ENCODE measurements at places on chromosomes 6 and 20. TPM values are rescaled to one million over a fixed set of nuclear protein-coding genes. Genes with fewer than 3 reads are reported as not detected.

The SMLR1 gene
- polyA plus RNA-seq, result not detected

The SLC22A2 gene
- polyA plus RNA-seq, result not detected

The FAM217A gene
- polyA plus RNA-seq, result not detected

The PACRG gene
- 1.7 TPM for polyA plus RNA-seq

The TUBE1 gene
- polyA plus RNA-seq, result 19.5 TPM

The TPBG gene
- 11.2 TPM for polyA plus RNA-seq

The TAGAP gene
- polyA plus RNA-seq, result 0.77 TPM

- DNase-seq, result no peak
Observed at GRCh38 chr6:29967379-29968010, 25.2 kb downstream of the HLA-A start.

- peak; percentile 42 for DNase-seq
Observed at GRCh38 chr6:34696189-34696738, 303 bp downstream of the ILRUN start.

- DNase-seq, result no peak
Observed at GRCh38 chr6:84772428-84773132, 8.2 kb upstream of the TBX18 start.

DNA sequence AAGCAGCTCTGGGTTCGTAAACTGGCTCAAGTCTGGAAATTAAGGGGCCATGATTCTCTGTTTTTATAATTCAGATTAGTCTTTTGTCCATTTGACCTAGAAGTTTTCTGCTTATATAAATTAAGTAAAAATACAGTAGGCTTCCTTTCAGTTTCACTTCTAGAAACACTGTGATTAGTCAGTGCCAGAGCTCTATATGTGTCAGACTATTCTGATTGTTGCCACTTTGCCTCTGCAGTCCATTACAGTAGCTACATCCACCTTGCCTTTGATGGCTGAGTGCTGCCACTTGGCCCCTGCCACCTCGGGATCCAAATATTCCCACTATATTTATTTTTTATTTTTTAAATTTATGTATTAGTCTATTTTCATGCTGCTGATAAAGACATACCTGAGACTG, 7.9 kb downstream of the ZC2HC1B start:
- DNase-seq, result no peak

DNA sequence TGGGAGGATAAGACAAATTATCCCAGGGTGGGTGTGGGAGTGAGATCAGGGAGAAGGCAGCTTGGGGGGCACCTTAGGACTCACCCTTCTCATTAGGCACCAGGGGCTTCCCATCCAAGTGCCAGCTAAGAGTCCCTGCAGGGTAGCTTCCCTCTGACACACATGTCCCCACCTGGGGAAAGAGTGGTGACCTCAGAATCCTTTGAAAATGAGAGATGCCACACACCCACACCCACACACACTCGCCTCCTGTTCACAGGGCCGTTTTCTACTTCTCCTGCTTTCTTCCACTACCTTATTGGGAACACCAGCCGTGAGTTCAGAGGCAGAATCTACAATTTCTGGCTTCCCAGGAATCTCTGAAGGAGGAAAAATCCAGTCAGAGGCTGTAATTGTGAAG, 1.0 kb downstream of the AGER start:
- no peak for DNase-seq

- DNase-seq, result no peak
Observed at GRCh38 chr20:2640260-2640659, 12.2 kb upstream of the NOP56 start.

DNA sequence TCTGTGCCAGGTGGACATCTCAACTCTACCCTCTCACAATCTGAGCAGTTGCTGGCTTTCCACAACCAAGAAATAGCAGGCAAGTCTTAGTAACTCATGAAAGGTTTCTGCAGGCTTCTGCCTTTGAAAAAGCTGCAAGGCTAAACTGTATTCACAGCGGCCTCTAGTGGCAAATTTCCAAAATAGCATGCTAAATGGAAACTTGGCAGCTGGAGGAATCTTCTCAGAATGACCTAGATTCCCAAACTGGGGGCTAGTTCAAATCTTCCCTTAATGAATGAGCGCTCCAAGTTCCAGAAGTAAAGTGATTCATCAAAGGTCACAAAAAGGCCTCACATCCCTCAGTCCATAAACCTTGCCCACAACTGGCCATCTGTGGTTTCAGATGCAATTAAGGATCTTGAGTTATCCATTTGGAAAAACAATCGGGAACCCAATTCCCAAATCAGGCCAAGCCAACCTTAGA, 11.9 kb upstream of the CPNE5 start:
- DNase-seq, result peak; percentile 83

GRCh38 chr20:3714092-3714491, 1.7 kb upstream of the SIGLEC1 start:
- DNase-seq, result no peak

GRCh38 chr6:44503471-44503870, 116.0 kb downstream of the CDC5L start:
- no peak for DNase-seq

DNA sequence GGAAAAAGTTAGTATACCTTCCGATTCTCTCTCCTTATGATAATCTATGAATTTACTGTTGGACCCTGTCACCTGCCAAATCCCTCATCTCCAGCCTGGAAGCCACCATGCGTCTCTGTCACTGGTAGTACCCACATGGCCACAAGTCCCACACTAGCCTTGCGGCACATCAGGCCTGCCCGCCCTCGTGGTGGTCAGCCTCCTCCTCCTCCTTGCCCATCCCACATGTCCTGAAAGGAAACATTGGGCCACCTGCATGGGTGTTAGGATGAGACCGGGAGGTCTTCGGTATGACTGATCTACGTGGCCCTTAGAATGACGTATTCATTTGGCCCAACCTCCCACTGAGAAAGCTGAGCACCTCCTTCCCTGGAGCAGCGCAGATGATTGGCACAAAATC, 37.0 kb upstream of the QKI start:
- DNase-seq, result no peak

GRCh38 chr6:42088101-42088591, 37.8 kb downstream of the TAF8 start:
- DNase-seq, result no peak

- DNase-seq, result no peak
Observed at GRCh38 chr6:96460052-96460700, 61.4 kb upstream of the UFL1 start.

DNA sequence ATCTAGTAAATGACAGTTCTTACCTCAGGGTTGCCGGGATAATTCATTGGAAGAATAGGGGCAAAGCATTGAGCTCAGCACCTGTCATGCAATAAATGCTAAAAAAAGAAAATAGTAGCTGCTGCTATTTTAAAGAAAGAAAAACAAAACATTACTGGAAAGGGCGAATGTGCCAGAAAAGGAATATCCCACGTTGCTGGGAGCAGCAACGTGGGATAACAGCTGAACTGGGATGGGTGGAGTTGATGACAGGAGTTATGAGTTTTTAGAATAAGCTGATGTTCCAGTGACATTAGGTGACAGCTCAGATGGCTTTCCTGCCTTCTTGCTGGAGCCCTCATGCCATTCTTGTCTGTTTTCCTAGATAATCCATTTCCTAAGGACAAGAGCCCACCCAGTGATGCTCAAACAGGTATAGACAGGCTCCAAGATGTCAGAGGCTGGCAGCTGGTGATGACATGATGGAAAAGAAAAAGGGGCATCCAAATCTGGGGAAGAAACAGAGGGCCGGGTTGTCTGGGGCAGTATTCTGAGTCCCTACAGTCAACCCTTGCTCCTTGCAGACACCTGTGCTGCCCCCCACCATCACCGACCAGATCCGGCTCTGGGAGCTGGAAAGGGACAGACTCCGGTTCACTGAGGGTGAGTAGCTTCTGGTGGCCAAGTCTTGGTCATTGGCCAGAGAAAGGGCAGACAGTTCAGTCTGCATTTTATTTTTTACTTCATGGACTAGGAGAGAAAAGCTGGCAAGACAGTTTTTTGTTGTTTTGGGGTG, 1.1 kb upstream of the VARS2 start:
- DNase-seq, result no peak

DNA sequence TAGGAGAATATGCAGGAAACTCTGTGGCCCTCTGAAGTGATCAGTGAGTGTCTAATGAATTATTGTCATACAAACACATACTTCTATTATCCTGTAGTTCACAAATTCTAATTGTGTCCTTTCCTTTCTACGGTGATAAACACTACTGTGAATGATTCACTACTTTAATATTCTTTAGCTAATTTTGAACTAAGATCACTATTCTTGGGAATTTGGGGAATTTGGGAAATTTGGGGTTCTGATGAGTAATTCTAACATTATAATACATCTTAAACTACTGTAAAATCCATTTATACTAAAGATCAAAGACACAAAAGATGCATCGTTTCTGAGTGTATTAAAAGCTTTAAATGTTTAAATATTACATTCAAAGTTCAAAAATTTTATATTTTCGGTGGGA, 1287.2 kb upstream of the CITED2 start:
- DNase-seq, result no peak

- no peak for DNase-seq
Observed at GRCh38 chr6:30770592-30770991, 26.2 kb upstream of the IER3 start.

DNA sequence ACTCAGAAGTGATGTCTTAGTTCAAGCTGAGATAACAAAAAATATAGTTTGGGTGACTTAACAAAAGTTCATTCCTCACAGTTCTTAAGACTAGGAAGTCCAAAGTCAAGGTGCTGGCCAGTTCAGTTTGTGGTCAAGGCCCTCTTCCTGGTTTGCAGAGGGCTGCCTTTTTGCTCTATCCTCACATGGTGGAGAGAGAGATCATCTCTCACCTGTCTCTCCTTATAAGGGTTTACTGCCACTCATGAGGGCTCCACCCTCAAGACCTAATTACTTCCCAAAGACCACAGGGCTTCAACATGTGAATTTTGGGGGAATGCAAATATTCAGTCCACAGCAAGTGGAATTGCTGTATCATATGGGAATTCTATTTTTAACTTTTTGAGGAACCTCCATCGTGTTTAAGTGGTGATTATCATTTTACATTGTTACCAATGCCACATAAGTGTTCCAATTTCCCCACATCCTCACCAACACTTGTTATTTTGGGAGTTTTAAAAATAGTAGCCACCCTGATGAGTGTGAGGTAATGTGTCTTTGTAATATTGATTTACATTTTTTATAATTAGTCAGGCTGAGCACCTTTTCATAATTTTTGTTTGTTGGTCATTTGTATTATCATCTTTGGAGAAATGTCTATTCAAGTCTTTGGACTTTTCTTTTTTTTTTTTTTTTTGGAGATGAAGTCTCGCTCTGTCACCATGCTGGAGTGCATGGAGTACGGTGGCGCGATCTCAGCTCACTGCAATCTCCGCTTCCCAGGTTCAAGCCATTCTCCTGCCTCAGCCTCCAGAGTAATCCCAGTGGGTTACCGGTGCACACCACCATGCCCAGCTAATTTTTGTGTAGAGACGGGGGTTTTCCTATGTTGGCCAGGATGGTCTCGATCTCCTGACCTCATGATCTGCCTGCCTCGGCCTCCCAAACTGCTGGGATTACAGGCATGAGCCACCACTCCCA, 112.2 kb downstream of the SESN1 start:
- no peak for DNase-seq
